ENCODE measurements at places on chromosomes 2 and 18.

DNA sequence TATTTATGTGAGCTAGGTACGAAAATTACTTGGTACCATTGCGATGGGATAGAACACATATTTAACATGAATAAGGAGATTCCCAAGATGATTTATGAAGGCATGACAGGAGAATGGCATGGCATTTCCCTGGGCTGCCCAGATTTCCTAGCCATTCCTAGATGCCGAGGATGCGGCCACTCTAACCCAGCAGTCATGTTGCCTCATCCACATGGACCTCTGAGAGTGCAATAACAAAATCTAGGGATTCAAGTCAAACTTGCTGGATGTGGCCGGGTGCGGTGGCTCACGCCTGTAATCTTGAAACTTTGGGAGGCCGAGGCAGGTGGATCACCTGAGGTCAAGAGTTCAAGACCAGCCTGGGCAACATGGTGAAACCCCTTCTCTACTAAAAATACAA lies 110.8 kb upstream of the ARL4C start:
- no peak for DNase-seq

GRCh38 chr2:152950126-152950525 lies 231.7 kb downstream of the ARL6IP6 start:
- DNase-seq, result no peak

DNA sequence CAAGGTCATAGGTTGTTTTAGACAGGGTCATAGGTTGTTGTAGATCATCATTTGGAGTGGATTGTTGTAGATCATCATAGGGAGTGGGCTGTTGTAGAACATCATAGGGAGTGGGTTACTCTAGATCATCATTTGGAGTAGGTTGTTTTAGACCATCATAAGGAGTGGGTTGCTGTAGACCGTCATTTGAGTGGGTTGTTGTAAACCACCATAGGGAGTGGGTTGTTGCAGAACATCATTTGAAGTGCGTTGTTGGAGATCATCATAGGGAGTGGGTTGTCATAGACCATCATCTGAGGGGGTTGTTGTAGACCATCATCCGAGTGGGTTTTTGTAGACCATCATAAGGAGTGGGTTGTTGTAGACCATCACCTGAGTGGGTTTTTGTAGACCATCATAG lies 9.5 kb upstream of the TRPM8 start:
- no peak for DNase-seq

- no peak for DNase-seq
Observed at GRCh38 chr2:158667586-158667985, 127.5 kb upstream of the DAPL1 start.

Measured in activated CD4-positive, alpha-beta T cell treated with anti-CD3 and anti-CD28 coated beads, Interleukin-2, amount 50 U/mL, for 1 hour (primary cell).